Mucosa of gallbladder (tissue), 1 donor: ENCODE measurements at places on chromosomes 1 and 21. TPM values are rescaled to one million over a fixed set of nuclear protein-coding genes. Genes with fewer than 3 reads are reported as not detected.
A peak's percentile ranks its signal among the peaks of the same experiment; 100 is the strongest.

- DNase-seq = no peak
Observed at GRCh38 chr1:159532922-159533321, 2.9 kb downstream of the OR10J5 start.

GRCh38 chr1:199510314-199510713 is 517.2 kb upstream of the NR5A2 start:
- DNase-seq = no peak

- DNase-seq = no peak
Observed at GRCh38 chr21:38080888-38081287, 164.6 kb upstream of the KCNJ6 start.

DNA sequence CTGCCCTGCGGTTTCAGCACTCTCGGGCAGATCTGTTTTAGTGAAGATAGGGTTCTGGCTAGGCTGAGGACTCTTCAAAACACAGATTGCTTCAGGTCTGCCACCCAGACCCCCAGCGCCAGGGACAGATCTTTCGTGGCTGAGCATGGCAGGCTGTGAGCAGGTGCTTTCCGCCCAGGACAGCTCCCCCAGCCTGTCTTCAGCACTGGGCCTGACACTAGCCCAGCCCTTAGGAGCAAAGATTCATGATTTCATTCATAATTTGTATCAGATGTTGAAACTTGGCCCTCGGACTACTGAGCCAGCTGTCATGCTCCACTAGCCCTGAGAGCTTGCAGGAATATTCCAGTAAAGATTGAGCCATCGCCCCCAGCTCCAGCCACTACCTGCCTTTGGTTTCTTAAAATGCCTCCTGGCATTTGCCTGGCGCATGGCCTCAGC is 5.9 kb downstream of the ADPRS start:
- DNase-seq = no peak

GRCh38 chr1:32539584-32540571 is 651 bp downstream of the ZBTB8A start:
- DNase-seq = peak; percentile 12

DNA sequence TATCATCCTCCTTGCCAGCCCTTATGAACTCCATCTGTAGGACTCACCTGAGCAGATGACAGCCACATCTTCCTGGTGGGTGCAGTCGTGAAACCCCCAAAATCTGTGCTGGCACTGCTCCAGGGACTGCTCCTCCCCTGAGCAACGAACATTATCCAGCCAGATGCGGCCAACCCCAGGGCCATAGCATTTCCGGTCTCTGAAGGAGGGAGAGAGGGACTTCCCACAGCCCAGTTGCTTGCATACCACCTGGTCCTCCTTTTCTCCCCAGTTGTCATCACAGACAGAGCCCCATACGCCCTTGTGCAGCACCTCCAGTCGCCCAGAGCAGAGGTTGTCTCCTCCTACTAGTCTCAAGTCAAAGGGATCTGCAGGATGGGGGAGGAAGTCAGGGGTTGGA is 8.5 kb downstream of the CD5L start:
- DNase-seq = no peak

DNA sequence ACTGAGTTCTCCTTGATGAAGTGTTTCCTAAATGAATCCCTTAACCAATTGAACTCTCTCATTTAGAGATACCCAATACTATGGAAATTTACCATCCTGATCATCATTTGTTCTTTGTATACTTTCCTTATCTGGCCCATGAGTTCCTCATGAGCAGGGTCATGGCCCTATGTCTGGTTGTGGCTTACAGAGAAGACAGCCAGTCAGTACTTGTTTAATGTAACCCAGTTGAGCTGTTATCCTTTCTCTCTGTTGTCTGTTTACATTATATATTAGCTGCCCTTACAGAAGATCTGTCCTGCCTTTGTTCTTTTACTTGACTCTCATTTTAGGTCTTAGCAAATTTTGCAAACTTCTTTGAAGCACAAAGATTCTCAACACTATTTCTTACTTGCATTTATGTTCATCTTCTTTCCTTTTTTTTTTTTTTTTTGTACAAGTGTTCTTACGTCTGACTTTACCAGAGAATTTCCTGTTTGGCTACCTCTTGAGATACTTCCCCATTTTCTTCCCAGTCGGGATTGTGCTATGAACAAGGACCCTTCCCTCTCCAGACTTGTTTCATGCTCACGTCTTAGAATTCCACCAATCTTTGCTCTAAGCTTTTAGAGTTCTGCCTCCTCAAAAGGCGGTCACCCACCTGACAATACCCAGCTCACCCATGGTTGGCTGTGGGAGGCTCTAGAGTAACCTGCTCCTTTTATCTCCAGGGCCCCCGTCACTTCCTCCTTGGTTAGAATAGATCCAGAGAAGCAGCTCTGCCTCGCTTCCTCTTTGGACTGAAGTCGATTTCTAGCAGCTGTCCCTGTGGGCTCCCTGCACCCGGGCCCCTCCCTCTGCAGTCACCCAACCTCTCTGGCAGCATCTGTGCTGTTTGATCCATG is 53.6 kb upstream of the RUNX1 start:
- DNase-seq = peak; percentile 52

- DNase-seq = no peak
Observed at GRCh38 chr1:232499188-232499587, 130.7 kb downstream of the SIPA1L2 start.

DNA sequence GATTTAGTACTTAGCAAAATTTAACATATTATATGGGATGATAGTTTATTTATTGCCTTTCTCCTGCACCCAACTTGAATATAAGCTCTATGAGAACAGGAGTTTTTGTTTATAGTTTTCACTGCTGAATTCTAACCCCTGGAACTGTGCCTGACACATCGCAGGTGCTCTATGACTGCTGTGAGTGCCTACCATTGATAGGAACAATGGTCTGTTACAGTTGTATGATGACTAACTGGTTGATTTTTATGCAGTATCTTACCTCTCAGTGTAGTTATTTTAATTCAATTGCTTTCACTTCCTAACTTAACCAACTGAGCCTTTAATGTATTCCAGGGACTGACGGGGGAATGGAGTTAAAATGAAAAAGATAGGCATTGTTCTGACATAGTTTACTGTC is 336.0 kb downstream of the ST6GALNAC3 start:
- no peak for DNase-seq

GRCh38 chr1:190046231-190046630 is 431.4 kb downstream of the BRINP3 start:
- DNase-seq = no peak

DNA sequence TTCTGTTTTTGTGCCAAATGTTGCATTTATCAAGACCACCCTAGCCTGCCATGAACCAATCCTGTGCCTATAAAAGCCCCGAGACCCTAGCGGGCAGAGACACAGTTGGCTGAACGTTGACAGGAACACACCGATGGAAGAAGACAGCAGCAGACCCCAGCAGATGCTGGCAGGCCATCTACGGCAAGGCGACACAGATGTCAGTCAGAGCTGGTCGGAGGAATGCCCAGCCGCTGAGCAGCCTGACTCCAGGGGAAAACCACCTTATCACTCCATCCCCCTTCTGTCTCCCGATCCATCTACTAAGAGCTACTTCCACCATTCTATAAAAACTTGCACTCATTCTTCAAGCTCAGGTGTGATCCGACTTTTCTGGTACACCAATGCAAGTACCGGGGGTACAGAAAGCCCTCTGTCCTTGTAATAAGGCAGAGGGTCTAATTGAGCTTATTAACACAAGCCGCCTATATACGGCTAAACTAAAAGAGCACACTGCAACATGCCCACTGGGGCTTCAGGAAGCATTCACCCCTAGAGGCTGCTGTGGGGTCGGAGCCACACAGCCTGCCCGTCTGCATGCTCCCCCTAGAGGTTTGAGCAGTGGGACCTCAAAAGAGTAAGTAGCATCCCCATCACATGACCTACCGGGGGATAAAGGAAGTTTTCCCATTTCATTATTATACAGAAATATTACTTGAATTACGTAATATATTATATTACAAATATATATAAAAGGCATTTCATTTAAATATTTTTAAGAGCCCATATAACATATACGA is 1156.3 kb upstream of the B3GALT2 start:
- no peak for DNase-seq

DNA sequence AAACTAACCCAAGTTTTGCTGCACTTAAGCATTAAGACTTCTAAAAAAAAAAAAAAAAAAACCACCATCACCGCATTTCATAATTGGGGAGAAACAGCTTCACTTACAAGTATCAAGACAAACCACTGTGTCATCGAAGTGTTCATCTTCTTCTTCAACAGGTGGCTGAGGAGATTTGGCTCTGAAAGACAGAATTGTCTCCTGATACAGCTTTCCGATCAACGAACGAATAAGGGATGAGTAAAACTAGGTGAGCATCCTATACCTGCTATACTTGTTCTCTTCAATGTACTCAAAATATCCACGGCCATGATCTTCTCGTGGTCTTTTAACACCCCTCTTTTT is 2.0 kb downstream of the HNRNPU start:
- no peak for DNase-seq

DNA sequence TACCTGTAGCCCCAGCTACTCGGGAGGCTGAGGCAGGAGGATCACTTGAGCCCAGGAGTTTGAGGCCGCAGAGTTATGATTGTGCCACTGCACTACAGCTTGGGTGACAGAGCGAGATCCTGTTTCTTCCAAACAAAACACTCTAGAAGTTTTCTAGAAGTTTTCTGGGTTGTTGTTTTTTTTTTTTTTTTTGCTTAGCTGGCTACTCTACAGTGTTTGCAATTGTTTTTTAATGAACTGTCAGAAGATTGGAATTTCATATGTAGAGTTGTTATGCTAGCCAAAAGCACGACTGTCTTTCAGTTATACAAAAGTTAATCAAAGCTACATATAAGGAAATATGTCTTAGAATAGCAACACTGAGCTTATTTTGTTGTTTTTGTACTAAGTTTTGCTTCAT is 30.9 kb upstream of the NEXN start:
- no peak for DNase-seq

DNA sequence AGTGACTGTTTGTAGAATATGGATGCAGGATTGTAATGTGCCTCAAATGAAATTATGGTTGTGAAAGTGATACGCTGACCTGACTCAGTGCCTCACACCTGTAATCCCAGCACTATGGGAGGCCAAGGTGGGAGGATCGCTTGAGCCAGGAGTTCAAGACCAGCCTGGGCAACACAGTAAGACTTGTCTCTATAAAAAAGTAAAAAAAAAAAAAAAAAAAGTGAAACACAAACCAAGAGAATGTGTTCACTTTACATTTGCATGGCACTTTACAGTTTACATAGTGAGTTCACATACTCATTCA is 2.0 kb downstream of the CAPN2 start:
- DNase-seq = no peak

The FAM78B gene
- total RNA-seq = 2.6 TPM

The COL11A1 gene
- 0.14 TPM for total RNA-seq

The KCNE2 gene
- total RNA-seq = not detected

The VWA5B1 gene
- 2.1 TPM for total RNA-seq

The LORICRIN gene
- total RNA-seq = not detected

The TMEM54 gene
- total RNA-seq = 372 TPM

The C1QA gene
- total RNA-seq = 164 TPM

The CDC42BPA gene
- total RNA-seq = 54.7 TPM

The RUNX1 gene
- 35.1 TPM for total RNA-seq

The SPRR2F gene
- not detected for total RNA-seq
